ENCODE measurements at places on chromosomes 12 and 14.

GRCh38 chr12:45368841-45369489 is 153.1 kb downstream of the ANO6 start:
- DNase-seq, result no peak

DNA sequence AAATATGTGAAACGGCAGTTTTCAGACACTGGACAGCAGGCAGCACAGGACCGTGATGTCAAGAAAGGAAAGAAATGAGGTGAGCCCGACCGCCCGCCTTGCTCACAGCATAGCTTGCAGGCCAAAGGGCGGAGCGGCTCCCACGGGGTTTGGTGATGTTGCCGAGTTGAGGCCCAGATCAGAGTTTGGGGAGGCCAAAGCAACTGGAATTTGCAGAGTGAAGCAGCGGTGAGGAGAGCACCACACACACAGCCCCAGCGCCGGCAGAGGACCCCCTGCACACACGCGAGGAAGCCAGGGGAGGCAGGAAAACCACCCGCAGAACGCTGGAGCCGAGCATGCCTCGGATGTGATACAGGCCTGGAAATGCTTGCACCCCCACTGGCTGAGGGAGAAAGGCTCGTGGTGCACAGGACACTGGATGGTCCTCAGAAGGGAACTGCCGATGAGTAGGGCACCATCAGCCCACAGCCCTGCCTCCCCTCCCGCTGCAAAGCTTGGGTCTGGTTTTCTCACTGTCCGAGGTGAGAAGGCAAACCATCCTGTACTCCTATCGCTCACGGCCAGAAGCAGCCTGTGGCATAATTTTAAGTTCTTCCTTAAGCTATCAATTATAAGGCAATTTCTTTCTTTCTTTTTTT is 25.7 kb upstream of the PLD4 start:
- no peak for DNase-seq

- DNase-seq, result no peak
Observed at GRCh38 chr14:89288114-89288513, 128.9 kb downstream of the FOXN3 start.

DNA sequence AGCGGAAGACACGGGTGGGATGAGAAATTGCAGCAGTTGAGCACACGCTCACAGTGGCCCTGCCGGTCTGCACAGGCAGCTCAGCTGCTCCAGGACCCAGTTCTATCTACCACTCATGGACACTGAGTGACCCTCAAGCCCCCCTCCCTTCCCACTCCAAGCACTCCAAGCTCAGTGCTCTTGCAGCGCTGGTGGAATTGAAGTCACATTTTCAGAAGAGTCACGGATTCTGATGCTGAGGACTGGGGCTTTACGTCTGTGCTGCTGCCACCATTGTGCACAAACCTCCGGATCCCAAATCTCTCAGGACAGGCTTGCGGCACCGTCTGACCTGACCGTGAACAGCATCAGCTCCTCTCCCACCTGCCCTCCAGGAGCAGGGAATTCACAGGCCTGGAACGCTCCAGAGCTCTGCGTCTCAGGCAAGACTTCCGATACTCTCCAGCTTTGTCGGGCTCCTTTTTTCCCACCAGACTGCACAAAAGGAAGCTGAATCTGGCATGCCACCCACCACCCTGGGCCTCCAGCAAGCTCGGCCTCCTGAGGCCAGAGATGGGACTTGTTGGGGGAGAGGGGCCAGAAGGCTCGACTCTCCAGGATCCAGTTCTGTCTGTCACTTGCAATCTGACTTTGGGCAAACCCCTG is 213.1 kb upstream of the RTL1 start:
- no peak for DNase-seq

- no peak for DNase-seq
Observed at GRCh38 chr12:17759982-17760381, 330.0 kb downstream of the RERGL start.

GRCh38 chr12:851343-851742 is 98.2 kb downstream of the RAD52 start:
- no peak for DNase-seq

DNA sequence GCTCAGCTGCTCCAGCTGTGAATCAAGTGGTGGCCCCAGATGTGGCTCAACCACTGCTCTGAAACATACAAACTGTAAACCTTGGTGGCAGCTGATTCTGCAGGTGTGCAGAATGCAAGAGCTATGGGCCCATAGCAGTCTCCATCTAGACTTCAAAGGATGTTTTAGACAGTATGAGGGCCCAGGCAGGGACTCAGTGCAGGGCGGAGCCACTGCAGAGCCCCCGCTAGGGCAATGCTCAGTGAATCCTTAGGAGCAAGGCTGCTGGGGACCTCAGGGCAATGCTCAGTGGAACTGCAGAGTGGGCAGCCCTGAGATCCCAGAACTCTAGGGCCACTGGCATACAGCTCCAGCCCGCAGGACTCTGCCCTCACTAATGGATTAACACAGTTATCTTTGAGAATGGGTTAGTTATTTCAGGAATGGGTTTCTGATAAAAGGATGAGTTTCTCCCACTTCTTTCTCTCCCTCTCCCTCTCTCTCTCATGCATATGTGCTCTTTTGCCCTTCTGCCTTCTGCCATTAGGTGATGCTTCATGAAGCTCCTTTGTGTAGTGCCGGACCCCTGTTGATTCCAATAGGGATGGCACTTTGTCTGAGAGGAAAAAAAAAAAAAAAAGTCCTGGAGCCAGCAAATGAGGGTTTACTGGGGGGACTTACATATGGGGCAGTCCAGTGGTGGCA is 48.4 kb upstream of the JDP2 start:
- no peak for DNase-seq

- DNase-seq, result no peak
Observed at GRCh38 chr12:57840726-57841125, 5.8 kb downstream of the CTDSP2 start.

DNA sequence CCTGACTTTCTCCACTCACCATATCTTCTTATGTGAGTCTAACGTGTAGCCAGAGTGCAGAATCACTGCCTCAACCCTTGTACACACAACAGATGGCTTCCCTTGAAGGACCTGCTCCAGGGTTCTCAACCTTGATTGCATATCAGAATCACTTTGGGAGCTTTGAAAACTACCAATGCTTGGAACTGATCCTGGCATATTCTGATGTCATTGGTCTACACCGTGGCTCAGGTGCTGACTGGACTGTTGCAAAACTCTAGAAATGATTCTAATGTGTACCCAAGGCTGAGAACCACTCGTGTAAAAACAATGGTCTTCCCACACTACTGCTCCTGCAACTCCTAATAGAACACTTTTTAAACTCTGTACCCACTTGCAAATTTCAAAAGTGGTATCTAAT is 18.5 kb downstream of the TMEM132D start:
- no peak for DNase-seq

- no peak for DNase-seq
Observed at GRCh38 chr12:20444595-20445170, 76.3 kb downstream of the PDE3A start.

Data from pancreas (tissue), 10 donors.